Activated naive CD8-positive, alpha-beta T cell treated with anti-CD3 and anti-CD28 coated beads, Interleukin-2, amount 50 U/mL, for 16 hours (primary cell): ENCODE measurements at places on chromosomes 2 and 18.

DNA sequence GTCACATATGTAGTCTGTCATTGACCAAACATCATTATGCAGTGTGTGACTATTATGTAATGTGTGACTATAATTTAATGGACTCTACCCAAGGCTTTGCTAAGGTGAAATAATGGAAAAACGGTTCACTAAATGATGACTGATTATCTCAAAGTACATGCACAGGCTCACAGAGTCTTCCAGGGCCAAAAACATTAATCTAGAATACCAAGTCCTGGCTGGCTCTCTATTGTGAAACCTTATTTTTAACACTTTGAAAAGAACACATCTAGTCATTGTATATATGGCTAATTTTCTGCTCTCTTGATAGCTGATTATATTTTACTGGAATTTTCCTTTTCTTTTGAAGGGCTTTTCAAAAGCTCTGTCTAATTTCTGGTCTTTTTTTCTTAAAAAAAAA is 102.9 kb upstream of the THUMPD2 start:
- no peak for DNase-seq

GRCh38 chr2:45984366-45984765 is 312.8 kb upstream of the EPAS1 start:
- no peak for DNase-seq

- DNase-seq = no peak
Measured at GRCh38 chr2:128702616-128703015, 383.9 kb upstream of the HS6ST1 start.

GRCh38 chr2:11473659-11474433 is 7.9 kb upstream of the E2F6 start:
- no peak for DNase-seq

DNA sequence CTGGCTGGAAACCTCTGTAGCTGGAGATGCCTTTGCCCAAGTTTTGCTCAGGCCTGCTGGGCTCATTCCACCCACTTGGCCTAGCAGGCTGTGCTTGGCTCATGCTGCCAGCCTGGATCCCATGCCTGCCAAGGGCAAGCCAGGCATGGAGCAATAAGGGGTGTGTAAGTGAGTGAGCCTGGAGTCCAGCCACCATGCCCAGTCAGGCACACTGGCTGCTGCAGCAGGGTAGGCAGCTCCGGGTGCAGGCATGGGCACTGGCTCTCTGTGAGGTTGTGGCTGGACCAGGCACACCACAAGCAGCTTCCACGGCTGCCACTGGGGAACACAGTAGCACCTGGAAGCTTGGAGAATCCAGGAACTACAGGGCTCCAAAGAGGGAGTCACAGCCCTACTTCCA is 147.7 kb upstream of the HS6ST1 start:
- DNase-seq = no peak

- DNase-seq = no peak
Measured at GRCh38 chr2:9699139-9700108, 68.6 kb upstream of the YWHAQ start.

GRCh38 chr2:65626831-65627230 is 194.4 kb upstream of the SPRED2 start:
- no peak for DNase-seq

DNA sequence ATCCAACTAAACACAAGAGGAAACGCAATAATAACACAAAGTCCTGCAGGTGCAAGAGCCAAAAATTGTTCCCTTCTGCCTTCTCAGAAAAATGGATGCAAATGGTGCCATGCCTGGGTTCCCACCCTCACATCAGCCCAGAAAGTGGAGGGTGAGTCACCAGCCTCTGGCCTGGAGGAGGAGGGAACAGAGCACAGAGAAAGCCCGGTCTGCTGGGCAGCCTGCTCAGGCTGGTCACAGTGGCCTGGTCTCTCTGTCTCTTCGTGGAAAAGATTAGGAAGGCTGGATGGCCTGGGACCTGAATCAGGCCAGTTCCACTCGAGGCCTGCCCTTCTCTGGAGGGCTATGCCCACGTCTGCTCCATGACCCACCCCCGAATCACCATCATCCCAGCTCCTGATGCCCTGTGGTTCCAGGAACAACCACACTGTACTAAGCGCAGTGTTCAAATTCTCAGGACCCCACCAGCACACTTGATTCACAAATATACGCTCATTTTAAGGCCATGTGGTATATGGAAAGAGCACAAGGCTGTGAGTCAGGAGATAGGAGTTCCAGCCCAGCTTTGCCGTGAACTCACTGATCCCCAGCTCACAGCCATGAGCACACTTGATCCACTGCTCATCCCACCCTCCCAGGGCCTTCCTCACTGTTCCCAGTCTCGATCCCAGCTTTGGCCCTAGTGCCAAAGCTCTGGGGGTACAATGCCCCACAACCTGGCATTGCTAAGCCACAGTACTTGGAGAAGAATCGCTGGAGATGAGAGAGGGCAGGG is 82.1 kb downstream of the ZBTB7C start:
- no peak for DNase-seq

- no peak for DNase-seq
Measured at GRCh38 chr18:61847164-61847791, 45.5 kb downstream of the RNF152 start.

- no peak for DNase-seq
Measured at GRCh38 chr2:159562248-159562647, 54.1 kb downstream of the BAZ2B start.

GRCh38 chr18:1002653-1003178 is 98.0 kb downstream of the ADCYAP1 start:
- no peak for DNase-seq

DNA sequence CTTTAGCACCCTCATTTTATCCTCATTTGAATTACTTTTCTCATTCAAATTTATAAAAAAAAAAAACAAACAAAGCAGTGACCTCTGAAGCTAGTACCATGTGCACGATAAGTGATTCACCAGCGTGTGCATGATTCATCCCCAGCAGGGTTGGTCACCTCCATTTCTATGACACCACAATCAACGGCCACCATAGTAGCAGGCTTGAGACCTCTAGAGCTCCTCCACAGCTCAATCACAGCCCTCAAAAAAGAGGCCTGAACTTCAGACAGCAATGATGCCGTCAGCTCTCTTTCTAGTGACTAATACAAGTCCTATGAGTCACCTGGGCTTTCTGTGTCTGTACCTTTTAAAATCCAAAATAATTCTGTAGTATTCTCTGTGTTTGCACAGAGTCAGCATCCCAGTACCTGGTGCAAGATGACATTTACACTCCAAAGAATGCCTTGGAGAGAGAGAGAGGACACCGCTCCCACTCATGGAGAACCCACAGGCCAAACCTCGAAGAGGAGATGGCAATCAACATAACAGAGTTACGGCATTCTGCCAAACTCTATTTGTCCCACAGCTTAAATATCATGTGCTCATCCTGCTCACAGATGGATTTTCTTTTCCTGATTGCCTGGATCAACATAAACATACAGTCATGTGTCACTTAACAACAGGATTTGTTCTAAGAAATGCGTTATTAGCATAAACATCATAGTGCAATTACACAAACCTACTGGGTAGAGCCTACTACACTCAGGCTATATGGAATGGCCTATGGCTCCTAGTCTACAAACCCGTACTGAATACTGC is 58.7 kb downstream of the L3MBTL4 start:
- no peak for DNase-seq
